ENCODE measurements at places on chromosomes 12 and 14. TPM values are rescaled to one million over a fixed set of nuclear protein-coding genes. Genes with fewer than 3 reads are reported as not detected.

- H3K4me1 ChIP-seq, result peaks cover 17% of the 10 kb centered on the region
- no peak overlapping the region for H3K27ac ChIP-seq
- H3K36me3 ChIP-seq, result no peaks in the 10 kb centered on the region
- no peak overlapping the region for H3K4me3 ChIP-seq
These were observed 218.9 kb upstream of the CDKN3 start for GRCh38 chr14:54177641-54178621.

- DNase-seq, result no peak
- H3K4me1 ChIP-seq, result no peaks in the 10 kb centered on the region
- H3K27me3 ChIP-seq, result no peaks in the 10 kb centered on the region
- no peak overlapping the region for H3K4me3 ChIP-seq
- H3K36me3 ChIP-seq, result no peaks in the 10 kb centered on the region
These were observed 164.3 kb upstream of the PLEKHA5 start for GRCh38 chr12:18965203-18965602.

GRCh38 chr12:57745485-57745881, 644 bp downstream of the TSPAN31 start:
- no peak for DNase-seq
- peak overlapping the region; percentile 77 for H3K4me3 ChIP-seq
- H3K27ac ChIP-seq, result peak overlapping the region; percentile 93

DNA sequence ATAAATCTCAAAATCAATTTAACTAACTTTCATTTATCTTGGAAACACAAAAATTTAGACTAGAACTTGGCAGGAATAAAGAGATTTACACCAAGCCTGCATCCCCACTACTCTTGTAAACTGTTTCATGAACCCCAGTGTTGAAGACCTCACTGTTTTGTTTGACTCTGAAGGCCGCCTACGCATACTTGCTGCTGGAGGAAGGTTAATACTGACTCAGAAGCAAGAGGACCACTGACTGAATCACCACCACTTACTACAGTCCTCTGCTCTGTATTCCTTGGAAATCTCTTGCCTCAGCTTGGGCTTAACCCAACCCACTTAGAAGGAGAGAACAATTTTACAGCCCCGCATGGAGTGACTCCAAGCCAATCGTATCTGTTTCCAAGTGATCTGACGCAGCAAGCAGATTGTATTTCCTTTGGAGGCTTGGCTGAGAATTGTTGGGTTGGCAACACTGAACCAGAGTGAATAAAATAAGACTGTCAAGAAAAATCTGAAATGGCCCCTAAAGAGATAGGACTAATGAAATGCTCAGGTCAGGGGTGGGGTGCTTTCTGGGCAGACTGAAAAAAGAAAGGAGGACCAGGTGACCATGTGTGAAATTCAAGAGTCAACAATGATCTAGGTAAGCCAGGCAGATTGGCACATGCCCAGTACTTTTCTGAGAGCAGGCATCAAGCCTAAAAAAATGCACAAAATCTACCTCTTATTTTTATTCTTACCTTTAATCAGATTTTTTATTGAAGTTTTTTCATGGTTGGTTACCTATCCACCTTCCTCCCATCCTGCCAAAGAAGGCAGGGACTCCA, 248.6 kb downstream of the ZFP36L1 start:
- H3K27me3 ChIP-seq, result no peaks in the 10 kb centered on the region
- peak; percentile 100 for DNase-seq
- H3K36me3 ChIP-seq, result no peaks in the 10 kb centered on the region
- H3K4me3 ChIP-seq, result peak overlapping the region; percentile 32

GRCh38 chr14:72828604-72829003, 65.3 kb downstream of the DPF3 start:
- no peaks in the 10 kb centered on the region for H3K36me3 ChIP-seq
- peaks cover 5% of the 10 kb centered on the region for H3K4me1 ChIP-seq
- H3K27me3 ChIP-seq, result no peaks in the 10 kb centered on the region

DNA sequence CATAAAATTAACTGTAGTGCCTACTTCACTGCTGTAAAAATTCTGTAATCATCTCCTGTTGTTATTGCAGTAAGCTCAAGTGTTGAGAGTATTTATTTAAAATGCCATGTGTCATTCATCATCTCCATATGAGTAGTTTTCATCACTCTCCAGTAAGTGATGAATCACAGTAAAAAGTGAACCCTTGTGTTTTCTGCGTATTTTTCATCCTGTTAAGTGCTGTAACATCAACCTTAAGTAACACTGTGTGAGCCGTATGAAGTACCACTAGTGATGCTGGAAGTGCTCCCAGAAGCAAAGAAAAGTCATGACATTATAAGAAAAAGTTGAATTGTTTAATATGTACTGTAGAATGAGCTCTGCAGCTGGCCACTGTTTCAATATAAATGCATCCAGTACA, 55.4 kb downstream of the SLCO1B3 start:
- no peak overlapping the region for H3K4me3 ChIP-seq
- H3K36me3 ChIP-seq, result no peaks in the 10 kb centered on the region
- H3K4me1 ChIP-seq, result no peaks in the 10 kb centered on the region
- no peak overlapping the region for H3K27ac ChIP-seq

DNA sequence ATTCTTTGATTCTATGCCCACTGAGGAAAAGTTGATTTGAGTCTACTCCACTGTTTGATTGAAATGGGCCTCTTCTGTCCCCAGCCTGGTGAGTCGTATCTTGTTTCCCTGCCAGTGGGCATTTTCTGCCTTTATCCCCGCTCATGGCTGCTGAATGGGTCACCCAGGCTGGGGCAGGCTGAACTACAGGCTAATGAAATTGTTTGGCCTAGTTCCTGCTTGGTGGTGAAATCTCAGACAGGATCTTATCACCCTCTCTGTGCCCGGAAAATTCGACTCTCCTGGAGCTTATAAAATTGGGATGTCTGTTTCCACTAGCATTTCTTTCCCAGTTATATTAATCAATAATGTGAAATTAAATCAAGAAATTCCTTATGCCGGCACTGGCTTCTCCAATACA, 65.0 kb downstream of the CHST11 start:
- no peaks in the 10 kb centered on the region for H3K36me3 ChIP-seq
- peaks cover 4% of the 10 kb centered on the region for H3K4me1 ChIP-seq
- no peak for DNase-seq
- no peak overlapping the region for H3K4me3 ChIP-seq

GRCh38 chr14:99314623-99315022, 42.6 kb upstream of the BCL11B start:
- H3K4me3 ChIP-seq, result no peak overlapping the region
- no peak overlapping the region for H3K27ac ChIP-seq
- H3K27me3 ChIP-seq, result no peaks in the 10 kb centered on the region
- H3K36me3 ChIP-seq, result no peaks in the 10 kb centered on the region
- DNase-seq, result no peak

GRCh38 chr12:130104571-130105106, 57.6 kb upstream of the FZD10 start:
- no peaks in the 10 kb centered on the region for H3K4me1 ChIP-seq
- H3K27ac ChIP-seq, result no peak overlapping the region
- no peaks in the 10 kb centered on the region for H3K27me3 ChIP-seq
- H3K4me3 ChIP-seq, result no peak overlapping the region
- H3K36me3 ChIP-seq, result no peaks in the 10 kb centered on the region

- no peaks in the 10 kb centered on the region for H3K36me3 ChIP-seq
- no peak overlapping the region for H3K27ac ChIP-seq
- peaks cover 16% of the 10 kb centered on the region for H3K4me1 ChIP-seq
These were observed 31.0 kb downstream of the SAMD4A start for GRCh38 chr14:54597795-54598443.

DNA sequence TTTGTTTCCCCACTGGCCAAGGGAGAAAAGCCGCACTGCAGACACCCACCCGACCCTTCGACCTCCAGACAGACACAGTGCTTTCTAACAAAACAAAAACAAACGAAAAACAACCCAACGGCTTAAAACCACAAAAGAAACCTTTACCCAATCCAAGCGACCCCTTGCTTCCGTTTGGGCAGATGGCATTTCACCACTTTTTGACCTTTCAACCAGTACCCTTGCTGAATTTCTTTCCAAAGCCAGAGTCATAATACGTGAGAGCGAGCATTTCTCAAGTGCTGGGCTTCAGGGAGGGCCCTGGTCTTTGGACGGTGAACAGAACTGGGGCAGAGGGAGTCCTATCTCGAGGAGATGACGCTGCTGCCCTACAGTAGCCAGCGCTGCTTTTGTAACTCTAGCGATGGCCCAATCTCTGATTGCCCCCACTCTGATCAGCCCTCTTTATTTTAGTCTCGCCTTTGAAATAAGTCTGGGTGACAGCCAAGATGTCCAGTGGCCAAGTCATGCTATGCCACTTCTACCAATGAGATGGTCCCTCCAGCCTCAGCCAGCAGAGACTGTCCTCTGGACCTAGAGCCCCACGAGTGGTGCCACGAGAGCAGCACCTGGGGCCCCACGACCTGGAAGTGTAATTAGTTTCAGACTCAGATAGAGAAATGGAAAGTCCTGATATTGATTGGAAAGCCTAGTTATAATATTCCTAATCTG, 21.9 kb upstream of the ADIPOR2 start:
- no peaks in the 10 kb centered on the region for H3K36me3 ChIP-seq
- DNase-seq, result no peak
- H3K27me3 ChIP-seq, result no peaks in the 10 kb centered on the region
- H3K4me3 ChIP-seq, result no peak overlapping the region
- H3K4me1 ChIP-seq, result no peaks in the 10 kb centered on the region

Gene PRIMA1
- total RNA-seq, result not detected

Gene SERPINA3
- total RNA-seq, result 1.3 TPM
